ENCODE measurements at places on chromosomes 13 and 19.
A peak's percentile ranks its signal among the peaks of the same experiment; 100 is the strongest.

- DNase-seq: peak; percentile 51
Observed at GRCh38 chr19:17075864-17076542, 426 bp downstream of the MYO9B start.

DNA sequence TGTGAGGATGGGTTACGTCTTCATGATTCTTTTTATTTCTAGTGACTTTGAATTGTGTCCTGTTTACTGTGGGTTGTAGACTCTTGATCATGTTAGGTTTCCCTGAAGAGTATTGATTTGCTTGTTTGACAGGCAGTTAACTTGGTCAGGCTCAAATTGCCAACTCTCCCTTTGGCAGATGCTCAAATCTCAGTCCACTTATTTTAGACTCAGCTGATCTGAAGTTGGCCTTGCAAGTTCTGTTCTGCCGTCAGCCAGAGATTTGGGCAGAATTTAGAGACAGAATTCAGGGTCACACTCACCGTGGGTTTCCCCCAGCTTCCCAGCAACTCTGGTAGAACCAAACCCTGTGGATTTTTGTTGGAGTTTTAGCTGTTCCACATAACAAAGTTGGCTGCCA is 71.6 kb upstream of the TEX29 start:
- DNase-seq: no peak

DNA sequence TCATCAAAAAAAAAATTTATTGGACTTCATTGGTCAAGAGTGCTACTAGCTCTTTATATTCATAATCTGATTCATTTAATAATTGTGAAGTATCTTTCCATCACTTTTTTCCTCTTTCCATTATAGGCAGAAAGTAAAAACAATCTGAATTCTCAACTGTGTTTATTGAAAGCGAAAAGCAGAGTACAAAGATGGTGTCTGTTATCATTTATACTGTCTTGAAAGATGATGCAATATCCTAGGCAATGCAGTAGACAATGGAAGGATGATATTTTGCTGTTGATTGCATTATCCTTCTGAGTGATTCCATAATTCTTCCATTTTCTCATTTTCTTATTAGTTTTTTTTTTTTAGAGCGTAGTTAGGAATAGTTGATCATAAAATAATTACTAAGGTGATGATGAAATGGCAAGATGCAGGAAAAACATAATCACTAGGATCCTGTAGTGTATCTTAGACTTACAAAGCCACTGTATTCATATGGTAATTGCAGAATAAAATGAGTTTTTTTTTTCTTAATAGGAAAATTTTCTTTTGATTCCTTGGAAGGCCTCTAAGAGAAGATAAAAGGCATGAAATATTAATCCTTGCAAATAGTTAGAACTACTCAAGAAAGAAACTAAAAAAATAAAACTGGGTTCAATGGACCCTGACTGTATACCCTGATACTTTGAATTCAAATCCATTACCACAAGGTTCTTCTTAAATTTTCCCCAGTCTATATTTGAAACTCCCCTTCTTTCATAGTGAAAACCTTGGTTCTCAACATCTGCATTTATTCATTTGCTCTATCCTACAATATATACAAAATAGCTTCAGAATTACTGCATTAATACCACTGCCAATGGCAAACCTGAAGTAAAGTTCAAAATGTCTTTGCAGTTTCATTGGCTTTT is 11.6 kb downstream of the URI1 start:
- DNase-seq: no peak

DNA sequence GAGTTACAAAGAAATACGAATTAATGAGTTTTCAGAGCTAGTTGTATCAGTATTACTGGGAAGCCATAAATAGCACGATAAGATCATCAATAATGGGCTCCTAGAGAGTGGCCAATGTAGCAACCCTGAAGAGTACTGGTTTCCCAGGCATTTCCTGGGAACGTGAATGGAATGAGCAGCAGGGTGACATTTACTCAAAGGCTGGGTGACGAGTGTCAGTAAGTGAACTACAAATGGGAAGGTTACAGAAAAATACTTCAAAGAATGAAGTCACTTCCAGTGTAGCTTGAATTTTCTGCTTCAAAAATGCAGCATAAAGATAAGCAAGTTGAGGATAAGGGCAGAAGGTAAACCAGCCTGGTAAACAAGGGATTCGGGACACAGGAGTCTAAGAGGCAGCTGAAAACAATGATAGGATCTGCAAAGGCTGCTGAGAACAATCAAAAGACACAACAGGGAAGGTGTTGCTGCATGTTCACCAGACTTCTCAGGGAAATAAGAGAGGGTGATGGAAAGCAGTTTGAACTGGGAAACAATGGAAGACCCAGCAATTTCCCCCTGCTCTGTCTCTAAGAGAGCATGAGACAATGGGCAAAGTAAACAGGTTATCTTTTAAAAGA is 48.6 kb upstream of the POSTN start:
- DNase-seq: no peak

GRCh38 chr13:95921485-95921884 is 131.7 kb downstream of the UGGT2 start:
- no peak for DNase-seq

Data from HL-60 (cell line).